Adrenal gland (tissue), 19 donors: ENCODE measurements at places on chromosomes 11 and 22. TPM values are rescaled to one million over a fixed set of nuclear protein-coding genes. Genes with fewer than 3 reads are reported as not detected.

- H3K4me1 ChIP-seq = no peaks in the 10 kb centered on the region
- no peak overlapping the region for H3K4me3 ChIP-seq
- DNase-seq = no peak
- no peaks in the 10 kb centered on the region for H3K27me3 ChIP-seq
These were observed 56.6 kb downstream of the NF2 start for GRCh38 chr22:29660021-29660420.

- no peaks in the 10 kb centered on the region for H3K4me1 ChIP-seq
- no peaks in the 10 kb centered on the region for H3K27me3 ChIP-seq
- no peak for DNase-seq
- H3K36me3 ChIP-seq = no peaks in the 10 kb centered on the region
These were observed 1.4 kb upstream of the KREMEN1 start for GRCh38 chr22:29071261-29072045.

- H3K4me1 ChIP-seq = no peaks in the 10 kb centered on the region
- H3K27me3 ChIP-seq = no peaks in the 10 kb centered on the region
- no peak for DNase-seq
- no peak overlapping the region for H3K4me3 ChIP-seq
- H3K36me3 ChIP-seq = peaks cover 33% of the 10 kb centered on the region
These were observed 26.1 kb upstream of the LDHA start for GRCh38 chr11:18368221-18368620.

DNA sequence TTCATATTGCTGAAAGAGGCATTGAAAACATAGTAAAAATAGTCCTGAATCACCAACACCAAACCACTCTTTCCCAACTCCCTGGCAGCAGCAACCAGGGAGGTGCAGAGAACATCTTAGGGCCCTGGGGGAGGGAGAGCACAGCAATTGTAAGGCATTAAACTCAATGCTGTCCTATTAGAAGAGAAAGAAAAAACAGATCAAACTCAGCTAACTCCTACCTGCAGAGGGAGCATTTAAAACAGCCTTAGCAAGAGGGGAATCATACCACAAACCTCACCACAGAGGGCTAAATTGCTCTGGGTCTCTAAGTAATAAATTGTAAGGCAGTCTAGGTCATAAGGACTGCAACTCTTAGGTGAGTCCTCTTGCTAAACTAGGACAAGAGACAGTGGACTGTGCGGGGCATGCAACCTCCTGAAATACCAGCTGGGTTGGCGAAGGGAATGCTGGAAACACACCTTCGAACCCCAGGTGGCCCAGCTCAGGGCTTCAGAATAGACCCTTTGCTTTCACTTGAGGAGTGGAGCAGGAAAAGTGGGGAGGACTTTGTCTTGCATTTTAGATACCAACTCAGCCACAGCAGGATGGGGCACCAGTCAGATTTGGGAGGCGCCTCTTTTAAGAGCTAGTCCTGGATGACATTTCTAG is 697.1 kb upstream of the FAT3 start:
- no peak for DNase-seq
- no peak overlapping the region for H3K4me3 ChIP-seq
- no peaks in the 10 kb centered on the region for H3K36me3 ChIP-seq
- H3K4me1 ChIP-seq = no peaks in the 10 kb centered on the region
- H3K27ac ChIP-seq = no peak overlapping the region
- no peaks in the 10 kb centered on the region for H3K27me3 ChIP-seq

Gene SYT9
- 7.3 TPM for polyA plus RNA-seq

Gene OR51B5
- 0.16 TPM for polyA plus RNA-seq
